ENCODE measurements at places on chromosomes 13 and 19. TPM values are rescaled to one million over a fixed set of nuclear protein-coding genes. Genes with fewer than 3 reads are reported as not detected.

ZNF561 gene
- total RNA-seq = 18.5 TPM

- DNase-seq = no peak
These were observed 36.8 kb upstream of the ZNF536 start for GRCh38 chr19:30335306-30335886.

DNA sequence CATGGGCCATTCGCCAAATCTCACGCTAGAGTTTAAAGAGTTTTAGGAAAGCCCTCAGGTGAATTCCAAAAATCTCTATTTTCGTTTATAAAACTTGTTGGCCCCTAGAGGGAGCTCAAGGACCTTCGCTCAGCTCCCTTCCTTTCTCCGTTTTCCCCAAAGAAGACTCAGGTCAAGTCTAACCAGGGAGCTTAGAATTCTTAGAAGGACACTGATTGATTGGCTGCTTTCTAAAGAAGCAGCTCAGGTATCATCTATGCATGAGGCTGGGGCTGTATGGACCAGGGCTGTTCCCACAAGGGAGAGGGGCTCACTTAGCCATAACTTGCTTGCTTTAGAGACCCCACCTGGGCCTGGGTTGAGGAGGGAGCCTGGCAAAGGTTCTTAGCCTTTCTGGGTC, 20.5 kb downstream of the DZIP1 start:
- no peak for DNase-seq

AMER2 gene
- not detected for total RNA-seq

DNA sequence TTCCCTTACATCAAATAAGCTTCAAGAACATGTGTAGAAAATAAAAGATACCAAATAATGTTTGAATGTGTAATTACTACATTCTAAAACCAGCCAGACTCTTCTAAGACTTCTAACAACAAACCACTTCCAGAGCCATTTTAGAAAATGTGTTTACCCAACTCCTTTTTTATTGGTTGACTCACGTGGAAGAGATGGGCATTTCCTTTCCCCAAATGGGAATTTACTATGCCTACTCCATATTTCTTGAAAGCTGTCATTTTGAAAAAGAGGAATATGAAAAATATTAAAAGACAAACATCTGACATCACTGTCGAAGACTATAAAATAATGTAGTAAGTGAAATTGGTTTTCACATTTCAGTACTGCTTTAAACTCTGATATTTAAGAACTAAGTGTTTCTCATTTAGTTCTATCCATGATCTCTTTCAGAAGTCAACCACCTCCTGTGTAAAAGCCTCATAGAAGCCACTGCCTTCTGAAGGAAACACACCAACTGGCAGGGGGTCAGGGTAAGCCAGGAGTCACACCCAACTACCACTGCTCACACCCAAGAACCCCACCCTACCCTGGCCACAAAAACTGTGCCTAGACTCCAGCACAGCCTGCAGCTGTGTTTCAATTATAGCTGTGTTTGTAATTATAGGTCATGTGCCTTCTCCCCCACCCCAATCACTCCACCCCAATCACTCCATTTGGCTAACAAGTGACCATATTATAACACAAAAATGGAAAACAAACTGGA, 86.8 kb downstream of the UBL3 start:
- no peak for DNase-seq

DNA sequence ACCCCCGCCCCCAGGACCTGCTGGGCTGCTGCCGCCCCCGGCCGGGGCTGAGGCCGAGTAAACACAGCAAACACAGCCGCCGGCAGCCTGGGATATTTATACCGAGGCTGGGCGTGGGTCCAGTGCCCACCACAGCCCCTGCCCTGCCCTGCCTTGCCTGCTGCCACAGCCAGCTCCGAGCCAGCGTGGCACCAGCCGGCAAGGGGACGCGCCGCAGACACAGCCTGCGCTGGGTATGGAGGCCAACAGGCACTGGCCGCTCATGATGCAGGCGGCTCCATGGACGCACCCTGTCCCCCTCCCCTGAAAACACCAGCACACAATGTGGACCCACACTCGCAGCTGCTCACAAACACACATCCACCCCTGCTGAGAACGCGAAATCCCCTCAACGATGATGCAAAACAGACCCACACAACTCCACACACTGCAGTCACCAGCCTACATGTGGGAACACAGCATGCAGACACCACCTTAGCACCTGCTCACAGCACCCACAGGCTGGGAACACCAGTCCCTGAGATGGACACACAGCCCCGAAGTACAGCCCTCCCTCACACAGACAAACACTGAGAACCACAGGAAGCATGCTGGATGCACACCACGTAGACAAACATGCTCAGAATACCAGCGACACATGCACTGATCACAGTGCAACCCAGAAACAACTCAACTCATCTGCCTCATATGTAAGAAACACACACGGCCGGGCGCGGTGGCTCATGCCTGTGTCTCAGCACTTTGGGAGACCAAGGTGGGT, 16.2 kb downstream of the CCDC97 start:
- peak; percentile 63 for DNase-seq

All from Right ventricle myocardium superior (tissue), 1 donor.